Iris pigment epithelial cell (primary cell): ENCODE measurements at places on chromosomes 11 and 22.

- DNase-seq: peak; percentile 43
These were observed at the start of gene CCDC81 for GRCh38 chr11:86374586-86374985. Gene CCDC81 (plus strand): TSS chr11:86374887. CDS start chr11:86375164, 277 bp downstream.

DNA sequence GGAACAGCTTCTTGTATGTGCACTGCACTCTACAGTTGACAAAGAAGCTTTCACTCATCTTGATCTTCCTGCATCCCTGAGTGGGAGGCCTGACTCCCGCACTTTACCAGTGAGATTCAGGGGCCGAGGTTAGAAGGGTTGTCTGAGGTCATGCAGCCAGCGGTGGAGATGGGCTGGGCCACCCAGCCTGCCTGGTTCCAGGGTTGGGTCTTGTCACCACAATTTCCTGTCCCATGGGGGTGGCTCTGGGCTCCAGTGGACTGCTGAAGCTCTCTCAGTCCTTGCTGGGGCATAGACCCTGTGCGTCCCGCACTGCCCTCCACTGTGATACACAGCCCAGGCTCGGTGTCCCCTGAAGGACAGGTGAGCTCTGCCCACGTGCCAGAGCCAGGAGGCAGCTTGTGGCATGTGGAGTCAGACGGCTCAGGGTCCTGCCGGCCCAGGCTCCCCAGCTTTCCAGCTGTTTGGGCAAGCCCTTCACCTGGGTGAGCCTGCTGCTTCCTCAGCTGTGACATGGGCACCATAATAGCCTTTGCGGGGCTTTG is 6.9 kb upstream of the MYO7A start:
- no peak for DNase-seq

DNA sequence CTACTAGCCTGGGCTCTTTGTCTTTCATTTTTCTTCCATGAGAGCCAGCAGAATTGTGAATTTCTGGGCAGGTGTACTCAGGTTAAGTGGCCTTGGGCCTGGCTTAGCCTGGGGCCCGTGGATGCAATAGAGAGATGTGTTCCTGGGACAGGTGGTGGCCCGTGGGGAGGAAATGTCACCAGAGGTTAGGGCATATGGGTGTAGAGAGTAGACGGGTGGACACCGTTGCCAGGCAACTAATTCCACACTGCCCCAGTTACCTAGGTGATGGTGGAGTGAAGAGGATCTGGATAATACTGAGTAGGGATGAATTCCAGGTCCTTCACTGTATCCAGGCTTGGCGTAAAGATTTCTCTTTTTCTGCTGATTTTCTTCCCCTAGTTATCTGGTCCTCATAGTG is 175.0 kb downstream of the INSC start:
- DNase-seq: no peak

DNA sequence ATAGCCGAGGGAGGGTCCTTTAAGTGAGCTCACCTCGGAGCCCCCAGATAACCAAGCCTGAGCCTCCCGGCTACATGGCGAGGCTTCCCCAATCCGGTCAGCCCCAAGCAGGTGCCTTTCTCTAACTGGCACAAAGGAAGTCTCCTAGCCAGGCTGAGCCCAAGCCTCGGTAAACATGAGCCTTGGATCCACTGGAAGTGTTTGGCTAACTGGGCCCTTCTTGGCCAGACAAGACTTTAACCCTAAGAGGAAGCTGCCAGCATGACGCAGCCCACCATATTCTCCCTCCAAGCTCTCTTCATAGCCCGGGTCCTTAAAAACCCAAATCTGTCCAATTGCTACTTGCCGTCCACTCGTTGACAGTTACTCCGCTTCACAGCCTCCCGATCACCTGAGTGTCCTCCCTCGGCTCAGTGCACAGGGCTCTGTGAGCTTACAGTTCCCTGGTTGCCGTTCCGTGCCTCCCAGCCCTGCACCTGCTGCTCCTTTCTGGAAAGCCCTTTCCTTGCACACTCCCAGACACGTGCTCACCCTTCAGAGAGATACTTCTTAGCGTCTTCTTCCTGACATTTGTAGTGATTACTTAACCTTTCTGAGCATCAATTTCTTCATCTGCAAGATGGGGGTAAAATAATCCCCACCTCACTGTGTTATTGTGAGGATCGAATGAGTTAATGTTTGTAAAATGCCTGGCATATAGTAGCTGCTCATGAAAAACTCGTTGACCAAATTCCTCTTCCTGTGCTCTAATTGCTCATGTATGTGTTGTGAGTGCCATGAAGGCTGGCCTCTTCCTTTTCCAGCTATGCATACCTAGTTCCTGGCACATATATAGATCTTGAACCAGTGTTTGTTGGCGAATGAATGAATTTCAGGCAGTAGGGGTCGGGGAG is 25.6 kb downstream of the TXN2 start:
- no peak for DNase-seq

DNA sequence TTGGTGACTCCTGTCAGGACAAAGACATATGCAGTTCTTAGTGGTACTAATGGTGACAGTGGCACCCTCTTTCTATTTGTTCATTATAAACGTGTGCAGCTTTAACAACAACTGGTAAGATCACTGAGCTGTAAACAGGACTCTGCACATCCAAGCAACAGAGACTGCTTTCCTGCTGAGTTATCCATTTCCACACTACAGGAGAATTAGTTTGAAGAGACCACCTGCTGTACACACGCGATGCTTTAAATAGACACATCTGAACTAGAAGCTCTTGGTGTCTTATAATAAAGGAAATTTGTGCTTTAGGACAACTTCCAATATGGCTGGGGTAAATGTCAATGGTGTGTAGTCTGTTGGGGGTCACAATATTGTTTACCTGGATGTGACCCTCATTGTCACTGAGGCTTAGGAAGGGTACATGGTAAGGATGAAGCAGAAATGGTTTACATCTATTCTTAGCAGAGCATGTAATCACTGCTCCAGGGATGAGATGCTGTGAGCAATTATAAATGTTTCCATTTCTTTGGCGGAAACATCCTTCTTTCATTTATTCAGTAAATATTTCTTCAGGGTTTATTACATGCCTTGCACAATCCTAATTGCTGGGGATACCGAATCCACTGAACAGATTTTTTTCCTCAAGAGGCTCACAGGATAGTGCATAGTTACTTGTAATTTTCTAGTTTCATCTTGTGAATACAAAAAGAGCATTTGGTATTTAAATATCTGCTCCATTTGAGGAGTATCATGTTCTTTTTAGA is 354.0 kb upstream of the CCDC90B start:
- no peak for DNase-seq

DNA sequence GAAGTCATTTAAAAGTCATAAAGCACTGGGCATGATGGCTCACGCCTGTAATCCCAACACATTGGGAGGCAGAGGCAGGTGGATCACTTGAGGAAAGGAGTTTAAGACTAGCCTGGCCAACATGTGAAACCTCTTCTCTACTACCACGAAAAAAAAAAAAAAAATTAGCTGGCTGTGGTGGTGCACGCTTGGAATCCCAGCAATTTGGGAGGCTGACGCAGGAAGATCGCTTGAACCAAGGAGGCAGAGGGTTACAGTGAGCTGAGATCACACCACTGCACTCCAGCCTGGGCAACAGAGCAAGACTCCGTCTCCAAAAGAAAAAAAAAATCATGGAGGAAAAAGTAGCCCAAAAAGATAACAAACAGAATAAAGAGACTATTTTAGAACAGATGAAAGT is 42.2 kb downstream of the NUP98 start:
- DNase-seq: no peak

- no peak for DNase-seq
These were observed 57.1 kb upstream of the CREB3L1 start for GRCh38 chr11:46220313-46220712.

GRCh38 chr11:80727315-80727714 is 1286.5 kb upstream of the TENM4 start:
- no peak for DNase-seq

DNA sequence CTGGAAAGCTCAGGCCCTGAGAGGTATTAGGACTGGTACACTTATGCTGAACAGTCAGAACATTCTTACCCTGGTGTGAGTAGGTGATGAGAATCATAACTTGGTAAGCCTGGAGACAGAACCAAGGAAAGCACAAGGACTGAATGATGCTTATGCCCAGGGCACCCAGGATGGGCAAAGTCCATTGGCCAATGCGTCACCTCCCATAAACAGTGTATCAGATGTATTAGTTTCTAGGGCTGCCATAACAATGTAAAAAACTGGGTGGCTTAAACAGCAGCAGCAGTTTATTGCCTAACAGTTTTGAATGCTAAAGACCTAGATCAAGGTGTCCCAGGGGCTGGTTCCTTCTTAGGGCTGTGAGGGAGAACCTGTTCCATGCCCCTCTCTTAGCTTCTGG is 107.0 kb downstream of the FAR1 start:
- no peak for DNase-seq

GRCh38 chr11:120744016-120744994 is 232.8 kb downstream of the GRIK4 start:
- DNase-seq: no peak

GRCh38 chr11:674406-674805 is 20.6 kb downstream of the DEAF1 start:
- DNase-seq: no peak

DNA sequence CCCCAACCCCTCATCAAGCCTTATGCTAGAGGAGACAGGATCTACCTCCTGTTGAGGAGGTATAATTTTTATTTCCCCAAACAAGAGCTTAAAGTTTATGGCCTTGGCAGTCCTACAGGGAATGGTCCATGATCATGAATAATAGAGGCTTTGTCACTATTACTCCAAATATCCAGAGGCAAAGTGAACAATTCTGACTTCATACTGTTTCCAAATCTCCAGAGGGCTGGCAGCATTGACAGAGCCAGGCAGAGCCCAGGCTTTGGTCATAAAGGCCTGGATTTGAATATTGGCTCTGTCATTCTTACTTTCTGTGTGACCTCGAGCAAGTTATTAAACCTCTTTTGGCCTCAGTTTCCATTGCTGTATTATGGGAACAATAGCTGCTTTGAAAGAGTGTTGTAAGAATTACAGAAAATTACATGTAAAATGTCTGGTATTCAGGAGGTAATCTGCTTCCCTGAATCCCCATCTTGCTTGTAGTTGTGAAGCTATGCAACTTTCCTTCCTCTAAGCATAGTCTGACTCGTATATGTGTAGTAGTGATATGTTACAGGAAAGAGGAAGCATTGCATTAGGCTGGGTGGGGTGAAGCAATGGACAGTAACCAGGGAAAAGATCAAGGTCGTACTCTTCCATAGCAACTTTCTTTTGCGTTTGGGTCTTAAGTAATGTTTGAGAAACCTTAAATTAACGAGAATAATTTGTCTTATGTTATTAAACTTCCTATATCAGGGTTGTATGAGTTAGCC is 88.8 kb downstream of the CD44 start:
- DNase-seq: peak; percentile 28

GRCh38 chr11:118771547-118772288 is 19.2 kb downstream of the DDX6 start:
- no peak for DNase-seq

GRCh38 chr22:31080848-31081649 is at the start of gene SMTN:
Gene SMTN (plus strand): TSS chr22:31081318. CDS start chr22:31083259, 1,941 bp downstream.
- DNase-seq: peak; percentile 88

GRCh38 chr11:36840378-36840777 is 242.3 kb upstream of the RAG2 start:
- DNase-seq: no peak

DNA sequence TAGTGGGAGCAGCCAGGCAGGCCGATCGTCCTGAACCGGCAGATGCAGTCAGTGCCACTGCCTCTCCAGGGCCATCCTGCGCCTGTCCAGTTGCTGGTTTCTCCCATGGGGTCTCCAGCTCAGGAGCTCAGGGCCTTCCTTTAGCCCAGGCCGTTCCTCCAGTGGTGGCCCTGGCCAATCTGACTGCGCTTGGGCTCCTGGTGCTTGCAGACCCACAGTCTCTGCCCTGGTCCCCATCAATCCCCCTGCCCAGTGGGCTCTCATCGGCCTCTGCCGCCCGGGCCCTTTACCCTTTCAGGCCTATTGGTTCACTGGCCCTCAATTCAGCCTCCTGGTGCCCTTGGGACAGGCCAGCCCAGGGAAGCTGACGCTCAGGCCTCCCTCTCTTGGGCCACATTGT is 29.2 kb upstream of the TSKU start:
- no peak for DNase-seq

- no peak for DNase-seq
These were observed 11.4 kb upstream of the MSANTD2 start for GRCh38 chr11:124811399-124812125.

DNA sequence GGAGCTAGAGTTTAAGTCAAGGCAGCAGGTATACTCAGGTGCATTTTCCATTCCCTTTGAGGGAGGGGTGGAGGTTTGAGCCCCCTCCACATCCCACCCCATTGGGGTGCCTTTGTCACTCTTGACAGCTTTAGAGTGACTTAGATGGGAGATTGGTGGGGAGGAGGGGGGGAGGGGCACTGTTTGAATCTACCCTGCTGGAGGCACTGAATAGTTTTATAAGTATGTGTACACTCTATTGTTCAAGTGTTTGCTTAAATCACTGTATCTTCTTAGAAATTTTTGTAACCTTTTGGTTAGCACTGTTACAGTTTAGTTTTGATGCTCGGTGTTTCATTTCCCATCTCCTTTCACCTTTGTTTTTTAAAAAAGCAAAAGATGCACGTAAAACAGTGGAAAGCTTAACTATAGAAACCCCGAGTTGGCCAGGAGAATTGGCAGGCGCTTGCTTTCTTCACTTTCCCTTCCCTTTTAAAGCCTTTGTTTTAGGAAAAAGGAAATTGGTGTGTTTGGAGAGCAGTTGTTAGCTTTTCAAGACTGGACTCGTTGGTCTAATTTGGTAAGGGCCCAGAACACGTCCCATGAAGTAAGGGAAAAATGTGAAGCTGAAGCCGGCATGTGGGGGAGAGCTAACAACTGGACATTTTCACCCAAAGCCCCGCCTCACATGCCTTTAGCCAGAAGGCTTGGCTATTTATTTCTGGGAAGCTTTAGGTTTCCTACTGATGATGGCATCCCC is 42.8 kb downstream of the TNRC6B start:
- no peak for DNase-seq

DNA sequence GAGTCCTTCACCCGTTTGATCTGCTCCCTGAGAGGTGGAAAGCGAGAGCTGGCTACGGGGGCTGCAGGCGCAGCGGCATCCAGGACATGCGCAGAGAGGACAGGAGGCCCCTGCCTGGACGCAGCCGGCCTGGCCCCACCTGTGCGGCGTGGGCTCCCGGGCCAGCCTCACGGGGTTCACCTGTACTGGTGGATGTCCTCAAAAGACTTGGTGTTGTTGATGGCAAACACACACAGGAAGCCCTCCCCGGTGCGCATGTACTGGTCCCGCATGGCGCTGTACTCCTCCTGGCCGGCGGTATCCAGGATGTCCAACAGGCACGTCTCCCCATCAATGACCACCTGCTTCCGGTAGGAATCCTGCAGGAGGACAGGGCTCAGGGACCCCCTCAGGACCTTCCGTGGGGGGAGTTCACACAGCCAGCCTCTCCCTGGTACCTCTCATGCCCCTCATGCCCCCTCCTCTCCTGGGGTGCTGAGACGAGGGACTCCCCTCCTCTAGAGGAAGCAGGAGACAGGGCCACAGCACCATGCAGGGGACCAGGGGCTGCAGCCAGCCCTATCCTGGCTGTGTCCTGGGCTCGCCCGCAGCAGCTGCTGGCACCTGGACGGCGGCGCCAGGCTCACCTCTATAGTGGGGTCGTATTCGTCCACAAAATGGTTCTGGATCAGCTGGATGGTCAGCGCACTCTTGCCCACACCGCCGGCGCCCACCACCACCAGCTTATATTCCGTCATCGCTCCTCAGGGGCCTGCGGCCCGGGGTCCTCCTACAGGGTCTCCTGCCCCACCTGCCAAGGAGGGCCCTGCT is 1.6 kb downstream of the HRAS start:
- DNase-seq: no peak

GRCh38 chr22:39282645-39283321 is 36.6 kb downstream of the RPL3 start:
- no peak for DNase-seq

GRCh38 chr11:403021-403760 is 9.2 kb downstream of the PKP3 start:
- no peak for DNase-seq

- DNase-seq: peak; percentile 34
These were observed 1.3 kb downstream of the PAFAH1B2 start for GRCh38 chr11:117145393-117145761.
